ENCODE measurements at places on chromosomes 4 and X. TPM values are rescaled to one million over a fixed set of nuclear protein-coding genes. Genes with fewer than 3 reads are reported as not detected.

DNA sequence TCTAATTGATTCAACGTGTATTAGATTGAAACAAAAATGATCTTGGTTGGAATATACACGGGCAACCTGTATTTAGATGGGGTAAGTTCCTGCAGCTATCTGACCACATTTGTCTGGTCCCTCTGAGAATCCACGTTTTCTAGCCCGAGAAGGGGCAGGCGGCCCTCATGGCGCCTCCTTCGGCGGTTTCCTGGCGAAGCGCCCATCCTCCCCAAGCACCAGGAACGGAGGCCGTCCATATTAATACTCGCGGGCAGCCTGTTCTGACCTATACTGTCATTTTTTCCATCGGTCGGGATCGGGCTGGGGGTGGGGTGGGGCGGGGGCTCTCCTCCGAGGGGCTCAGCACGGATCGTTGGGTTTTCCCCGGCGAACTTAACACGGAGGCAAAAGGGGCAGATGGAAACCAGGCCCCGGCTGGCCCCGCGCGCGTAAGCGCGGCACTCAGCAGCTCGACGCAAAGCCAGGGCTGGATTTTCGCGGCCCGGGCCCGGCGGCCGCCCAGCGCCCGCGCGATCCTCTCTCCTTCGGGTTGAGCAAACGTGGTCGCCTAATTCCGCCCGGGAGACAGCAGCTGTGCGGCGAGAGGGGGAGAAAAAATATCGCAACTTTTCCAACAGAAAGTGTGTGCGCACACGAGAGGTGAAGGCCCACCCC is 77.2 kb upstream of the BCOR start:
- no peak for DNase-seq

DNA sequence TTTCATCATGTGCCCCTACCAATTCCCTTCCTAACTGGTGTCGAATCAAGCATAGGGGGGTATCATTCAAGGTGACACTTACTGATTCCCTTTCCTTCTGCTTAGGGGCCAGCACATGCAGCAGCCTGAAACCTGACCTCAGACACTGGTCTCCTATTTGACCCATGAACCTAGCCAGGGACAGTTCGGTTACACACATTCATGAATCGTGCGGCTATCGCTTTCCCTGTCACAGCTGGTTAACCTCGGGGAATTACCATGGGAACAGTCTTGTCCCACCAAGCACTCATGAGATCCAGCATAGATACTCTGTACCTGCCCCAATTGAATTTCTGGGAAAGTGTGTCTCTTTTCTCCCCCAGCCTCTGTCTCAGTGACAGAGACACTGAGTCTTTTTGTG is 140.4 kb downstream of the ZNF674 start:
- DNase-seq, result no peak

VGLL1 gene
- total RNA-seq, result not detected

GATA1 gene
- 0.32 TPM for total RNA-seq

- no peak for DNase-seq
These were observed 125.1 kb upstream of the STX18 start for GRCh38 chr4:4666693-4667621.

Data from T-helper 17 cell (primary cell).